ENCODE measurements at places on chromosomes 2 and 18. TPM values are rescaled to one million over a fixed set of nuclear protein-coding genes. Genes with fewer than 3 reads are reported as not detected.
A peak's percentile ranks its signal among the peaks of the same experiment; 100 is the strongest.

- H3K36me3 ChIP-seq = no peaks in the 10 kb centered on the region
- H3K4me1 ChIP-seq = no peaks in the 10 kb centered on the region
- H3K27me3 ChIP-seq = no peaks in the 10 kb centered on the region
- DNase-seq = peak; percentile 46
- H3K27ac ChIP-seq = peak overlapping the region; percentile 39
Observed at GRCh38 chr18:58268849-58269248, 224.8 kb downstream of the NEDD4L start.

DNA sequence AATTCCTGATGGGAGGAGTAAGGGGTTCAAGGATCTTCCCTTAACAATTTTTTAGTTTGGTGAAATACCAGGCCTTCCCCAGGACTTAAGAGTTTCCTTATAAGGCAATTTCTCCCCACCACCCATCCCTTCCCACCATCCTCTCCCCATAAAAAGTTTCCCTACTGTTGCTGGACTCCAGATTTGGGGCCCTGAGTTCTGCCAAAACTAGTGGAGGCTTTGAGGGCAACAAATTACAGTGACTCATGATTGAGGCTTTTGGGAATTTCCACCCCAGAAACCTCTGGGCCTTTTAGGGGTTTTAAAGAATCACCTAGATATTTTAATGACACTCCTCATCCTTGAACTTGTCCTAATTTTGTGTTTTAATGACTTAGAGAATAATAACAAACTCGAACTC lies 14.3 kb upstream of the EN1 start:
- no peak for DNase-seq
- H3K4me1 ChIP-seq = no peaks in the 10 kb centered on the region
- no peak overlapping the region for H3K4me3 ChIP-seq
- H3K27ac ChIP-seq = no peak overlapping the region
- no peaks in the 10 kb centered on the region for H3K36me3 ChIP-seq

DNA sequence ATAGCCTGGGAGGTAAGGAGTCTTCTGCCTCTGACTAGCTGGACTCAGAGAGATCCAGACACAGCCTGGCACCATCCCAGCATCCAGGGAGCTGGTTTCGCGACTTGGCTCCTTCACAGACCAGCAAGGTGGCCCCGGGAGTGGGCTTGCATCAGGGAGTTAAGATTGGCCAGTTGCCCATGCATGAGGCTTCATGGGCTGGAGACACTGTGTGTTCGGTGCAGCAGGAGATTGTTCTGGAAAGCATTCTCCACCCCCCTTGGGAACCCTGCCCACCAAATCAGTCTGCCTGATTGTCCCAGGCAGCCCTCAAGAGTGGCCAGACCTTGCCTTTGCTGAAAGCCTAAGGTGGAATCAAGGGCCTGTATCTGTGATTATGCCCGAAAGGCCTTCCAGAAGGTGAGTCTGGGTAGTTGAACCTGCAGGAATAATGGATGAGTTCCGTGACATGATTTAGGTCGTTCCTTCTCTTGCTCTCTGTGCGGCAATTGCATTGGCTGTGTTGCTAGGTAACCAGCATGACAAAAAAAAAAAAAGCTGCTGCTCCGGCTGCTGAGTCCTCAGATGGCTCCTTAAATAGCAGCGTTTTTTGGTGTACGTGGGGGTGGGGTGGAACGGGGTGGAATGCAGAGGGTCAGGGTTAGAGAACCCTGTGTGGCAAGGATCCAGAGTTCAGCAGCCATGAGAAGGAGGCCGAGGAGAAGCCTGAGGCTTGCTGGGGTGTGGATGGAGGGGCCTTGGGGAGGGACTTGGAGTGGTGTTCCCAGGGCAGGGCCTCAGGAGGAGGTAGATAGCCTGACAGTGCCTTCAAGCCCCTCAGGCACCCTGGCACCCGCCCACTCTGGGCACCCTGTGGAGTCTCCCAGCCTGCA lies 93.0 kb upstream of the MCFD2 start:
- H3K4me1 ChIP-seq = peaks cover 22% of the 10 kb centered on the region
- no peaks in the 10 kb centered on the region for H3K27me3 ChIP-seq
- H3K27ac ChIP-seq = peak overlapping the region; percentile 82
- DNase-seq = peak; percentile 93
- H3K4me3 ChIP-seq = no peak overlapping the region
- H3K36me3 ChIP-seq = peaks cover 37% of the 10 kb centered on the region

DNA sequence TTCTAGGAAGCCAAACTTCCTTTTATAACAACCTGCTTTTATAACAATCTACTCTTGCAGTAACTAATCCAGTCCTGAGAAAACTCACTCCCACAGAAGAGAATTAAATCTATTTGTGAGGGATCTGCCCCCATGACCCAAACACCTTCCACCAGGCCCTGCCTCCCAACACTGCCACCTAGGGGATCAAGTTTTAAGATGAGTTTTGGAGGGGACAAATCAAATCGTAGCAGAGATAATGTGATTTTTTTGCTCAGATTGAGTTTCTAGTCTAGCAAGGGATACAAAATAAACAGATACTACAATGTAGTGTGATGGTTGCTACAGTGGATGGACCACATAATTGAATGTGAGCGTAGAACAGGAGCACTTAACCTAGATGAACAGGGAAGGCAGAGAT lies 52.2 kb downstream of the NCOA1 start:
- no peak overlapping the region for H3K4me3 ChIP-seq
- no peaks in the 10 kb centered on the region for H3K36me3 ChIP-seq
- no peaks in the 10 kb centered on the region for H3K27me3 ChIP-seq
- no peak overlapping the region for H3K27ac ChIP-seq
- no peak for DNase-seq

- H3K4me3 ChIP-seq = no peak overlapping the region
- H3K4me1 ChIP-seq = no peaks in the 10 kb centered on the region
- no peak overlapping the region for H3K27ac ChIP-seq
- no peak for DNase-seq
- H3K36me3 ChIP-seq = no peaks in the 10 kb centered on the region
Observed at GRCh38 chr18:1302861-1303260, 398.2 kb downstream of the ADCYAP1 start.

GRCh38 chr2:169653636-169654035 lies 40.6 kb downstream of the CFAP210 start:
- H3K4me1 ChIP-seq = no peaks in the 10 kb centered on the region
- H3K4me3 ChIP-seq = no peak overlapping the region
- DNase-seq = no peak
- no peaks in the 10 kb centered on the region for H3K27me3 ChIP-seq

- no peaks in the 10 kb centered on the region for H3K4me1 ChIP-seq
- no peaks in the 10 kb centered on the region for H3K36me3 ChIP-seq
Observed at GRCh38 chr18:13893418-13893760, 21.9 kb downstream of the MC2R start.

GRCh38 chr18:9550429-9550828 lies 63.9 kb downstream of the PPP4R1 start:
- no peaks in the 10 kb centered on the region for H3K36me3 ChIP-seq
- no peak overlapping the region for H3K4me3 ChIP-seq
- no peak overlapping the region for H3K27ac ChIP-seq

DNA sequence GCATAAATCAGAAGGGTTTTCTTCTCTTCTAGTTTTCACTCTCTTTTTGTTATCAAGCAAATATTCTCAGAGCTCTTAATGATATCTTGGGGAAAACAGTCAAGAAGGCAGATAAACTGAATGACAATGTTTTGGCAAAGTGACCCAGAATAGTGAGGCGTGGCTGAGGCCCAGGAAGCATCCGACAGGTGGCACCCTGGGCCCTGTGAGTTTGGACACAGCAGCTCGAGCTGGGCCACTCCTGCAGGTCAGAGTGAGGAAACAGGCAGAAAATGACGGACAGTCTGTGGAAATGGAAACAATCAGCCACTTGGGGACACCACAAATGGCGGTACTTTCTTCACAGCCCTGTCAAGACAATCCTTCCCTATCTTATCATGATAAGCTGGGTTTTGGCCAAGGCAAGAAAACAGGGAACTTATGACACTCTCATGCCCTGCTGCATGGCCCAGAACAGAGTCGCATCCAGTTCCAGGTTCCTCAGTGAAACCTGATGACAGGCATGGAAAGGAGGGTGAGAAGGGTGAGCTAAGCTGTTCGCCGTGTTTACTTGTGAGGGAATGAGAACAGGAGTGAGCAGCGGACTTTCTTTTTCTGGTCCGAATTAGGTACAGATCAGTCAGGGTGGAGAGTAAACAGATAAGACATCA lies 32.1 kb downstream of the MRPL44 start:
- no peaks in the 10 kb centered on the region for H3K4me1 ChIP-seq
- DNase-seq = no peak
- no peak overlapping the region for H3K4me3 ChIP-seq
- H3K36me3 ChIP-seq = no peaks in the 10 kb centered on the region

- no peak overlapping the region for H3K4me3 ChIP-seq
- H3K27me3 ChIP-seq = no peaks in the 10 kb centered on the region
- H3K36me3 ChIP-seq = no peaks in the 10 kb centered on the region
- H3K4me1 ChIP-seq = peaks cover 7% of the 10 kb centered on the region
- DNase-seq = peak; percentile 83
Observed at GRCh38 chr18:48781163-48781987, 169.4 kb downstream of the SMAD7 start.

DNA sequence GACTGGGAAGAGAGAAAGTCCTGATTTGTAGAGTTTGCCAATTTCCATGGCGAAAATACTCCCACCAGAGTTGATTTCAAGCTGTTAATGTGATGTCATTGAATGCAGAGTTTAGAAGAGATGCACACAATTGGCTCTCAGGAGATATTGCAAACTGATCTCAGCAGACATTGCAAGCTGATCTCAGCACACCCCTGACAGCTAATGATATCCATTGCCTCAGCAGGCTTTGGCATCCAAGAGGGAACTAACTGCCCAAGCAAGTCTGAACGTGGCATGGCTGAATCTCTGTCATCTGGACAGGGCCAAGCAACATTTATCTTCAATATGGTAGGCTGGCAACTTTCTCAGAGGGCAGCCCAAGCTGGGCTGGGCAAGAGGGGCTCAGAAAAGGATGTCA lies 78.4 kb upstream of the CYP1B1 start:
- H3K27ac ChIP-seq = no peak overlapping the region
- no peaks in the 10 kb centered on the region for H3K36me3 ChIP-seq

DNA sequence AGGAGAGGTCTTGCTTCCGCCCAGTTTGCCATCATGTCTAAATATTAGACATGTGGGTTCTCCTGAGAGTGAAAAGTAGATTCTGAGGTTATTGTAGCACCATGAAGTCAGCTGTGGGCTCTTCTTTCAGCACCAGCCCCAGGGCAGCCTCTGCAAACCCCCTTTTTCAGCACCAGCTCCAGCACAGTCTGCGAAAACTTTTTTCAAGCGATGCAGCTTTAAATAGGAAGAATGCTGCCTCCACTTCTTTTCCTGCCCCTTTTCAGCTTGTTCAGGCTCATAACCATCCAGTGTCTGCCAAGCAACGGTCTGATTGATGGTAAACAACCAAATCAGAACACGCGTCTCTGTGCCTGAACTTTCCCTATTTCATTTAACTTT lies at the start of gene COL5A2:
TSS of gene COL5A2 (minus strand) at position 192 of the 381 bp plus-strand sequence. CDS start at position 35, 157 bp downstream.
- peak; percentile 64 for DNase-seq
- no peaks in the 10 kb centered on the region for H3K4me1 ChIP-seq
- H3K27ac ChIP-seq = no peak within 1 kb of the TSS
- no peaks in the 10 kb centered on the region for H3K27me3 ChIP-seq
- H3K36me3 ChIP-seq = no peaks in the 10 kb centered on the region

DNA sequence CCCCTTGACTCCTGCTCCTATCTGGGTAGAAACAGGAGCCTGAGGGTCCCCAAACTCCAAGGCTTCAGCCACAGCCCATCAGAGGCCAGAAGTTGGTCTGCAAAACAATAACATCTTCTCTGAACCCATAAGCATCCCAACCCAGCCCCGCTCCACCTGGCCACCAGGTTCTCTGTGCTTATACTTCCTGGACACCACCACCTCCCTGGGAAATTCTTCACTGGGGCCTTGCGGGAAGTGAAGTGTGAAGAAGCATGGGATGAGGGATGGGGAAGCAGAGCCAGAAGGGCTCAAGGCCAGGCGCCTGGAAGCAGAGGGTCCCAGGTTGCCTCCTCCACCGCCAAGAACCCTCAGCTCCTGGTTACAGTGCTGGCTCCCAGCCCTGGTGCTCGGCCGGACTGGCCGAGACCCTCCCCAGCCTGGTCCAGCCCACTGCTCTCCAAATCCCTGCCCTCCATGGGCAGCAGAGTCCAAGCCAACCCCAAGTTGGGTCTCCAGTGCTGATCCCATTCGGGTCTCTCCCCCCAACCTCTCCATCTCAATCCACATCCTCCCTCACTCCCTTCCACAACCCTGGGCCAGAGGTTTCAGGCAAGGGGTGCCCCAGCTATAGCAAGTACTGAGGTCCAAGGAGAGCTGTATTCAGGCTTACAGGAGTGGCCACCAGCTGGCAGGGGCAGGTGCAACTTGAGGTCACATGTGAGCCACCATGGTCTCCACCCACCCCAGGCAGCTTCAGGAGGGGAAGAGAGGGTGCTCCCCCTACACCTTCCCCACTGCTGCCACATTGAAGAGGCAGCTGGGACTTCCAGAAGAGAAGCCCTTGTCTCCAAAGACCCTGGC lies 60.7 kb downstream of the TNS1 start:
- no peaks in the 10 kb centered on the region for H3K36me3 ChIP-seq
- peak overlapping the region; percentile 56 for H3K4me3 ChIP-seq
- H3K27me3 ChIP-seq = no peaks in the 10 kb centered on the region
- DNase-seq = no peak

- no peak overlapping the region for H3K4me3 ChIP-seq
- no peak overlapping the region for H3K27ac ChIP-seq
- no peak for DNase-seq
- H3K36me3 ChIP-seq = no peaks in the 10 kb centered on the region
- peaks cover 29% of the 10 kb centered on the region for H3K27me3 ChIP-seq
Observed at GRCh38 chr2:60554646-60555065, 1.2 kb upstream of the BCL11A start.

- no peaks in the 10 kb centered on the region for H3K4me1 ChIP-seq
- DNase-seq = no peak
- H3K4me3 ChIP-seq = no peak overlapping the region
Observed at GRCh38 chr18:58966005-58966677, 101.5 kb downstream of the ZNF532 start.

GPR35 gene
- total RNA-seq = 1.3 TPM

CPLX4 gene
- not detected for total RNA-seq

OTX1 gene
- total RNA-seq = not detected

EVA1A gene
- total RNA-seq = 2.0 TPM

LIMS4 gene
- 9.1 TPM for total RNA-seq

NYAP2 gene
- 0.19 TPM for total RNA-seq

KCNG2 gene
- 1.2 TPM for total RNA-seq

INHBB gene
- total RNA-seq = 6.6 TPM

LRRTM4 gene
- total RNA-seq = 0.61 TPM

GREB1 gene
- total RNA-seq = 26.2 TPM

ACKR3 gene
- 1.9 TPM for total RNA-seq
